MCF 10A (cell line): ENCODE measurements at places on chromosomes 4 and X. TPM values are rescaled to one million over a fixed set of nuclear protein-coding genes. Genes with fewer than 3 reads are reported as not detected.
A peak's percentile ranks its signal among the peaks of the same experiment; 100 is the strongest.

GRCh38 chrX:9340598-9341290 is 124.1 kb upstream of the TBL1X start:
- DNase-seq: peak; percentile 46

The MAGEA2B gene
- not detected in 2 replicates for total RNA-seq

DNA sequence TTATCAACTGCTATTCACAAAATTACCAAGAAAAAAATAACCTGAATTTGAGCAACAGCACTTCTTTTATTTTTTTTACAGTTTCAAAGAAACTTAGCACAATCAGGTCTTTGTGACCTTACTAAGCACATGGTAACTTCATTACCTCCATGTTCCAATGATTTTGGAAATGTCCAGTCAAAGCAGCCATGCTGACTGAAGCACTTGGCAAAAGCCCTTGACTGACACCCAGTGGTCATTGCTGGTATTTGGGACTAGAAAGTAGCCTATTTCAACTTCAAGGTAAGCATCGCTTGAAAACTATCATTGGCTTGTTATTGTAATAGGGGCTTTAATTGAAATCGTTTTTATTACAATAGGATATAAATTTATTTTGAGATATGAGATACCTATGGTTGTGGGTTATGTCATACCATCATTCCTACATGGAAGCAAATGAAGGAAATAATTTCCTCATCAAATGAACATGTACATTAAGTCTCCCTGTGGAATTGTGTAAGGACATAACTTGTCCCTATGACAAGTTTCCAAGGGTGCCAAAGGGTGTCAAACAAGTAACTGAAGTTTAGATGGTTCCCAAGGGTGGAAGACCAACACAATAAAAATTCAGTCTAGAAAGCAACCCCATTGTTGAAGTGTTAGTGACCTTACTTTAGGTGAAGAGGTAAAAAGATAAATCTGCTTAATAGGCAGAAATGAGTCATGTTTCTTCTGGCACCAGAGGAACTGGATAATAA is 15.2 kb upstream of the ANXA10 start:
- DNase-seq: peak; percentile 76

DNA sequence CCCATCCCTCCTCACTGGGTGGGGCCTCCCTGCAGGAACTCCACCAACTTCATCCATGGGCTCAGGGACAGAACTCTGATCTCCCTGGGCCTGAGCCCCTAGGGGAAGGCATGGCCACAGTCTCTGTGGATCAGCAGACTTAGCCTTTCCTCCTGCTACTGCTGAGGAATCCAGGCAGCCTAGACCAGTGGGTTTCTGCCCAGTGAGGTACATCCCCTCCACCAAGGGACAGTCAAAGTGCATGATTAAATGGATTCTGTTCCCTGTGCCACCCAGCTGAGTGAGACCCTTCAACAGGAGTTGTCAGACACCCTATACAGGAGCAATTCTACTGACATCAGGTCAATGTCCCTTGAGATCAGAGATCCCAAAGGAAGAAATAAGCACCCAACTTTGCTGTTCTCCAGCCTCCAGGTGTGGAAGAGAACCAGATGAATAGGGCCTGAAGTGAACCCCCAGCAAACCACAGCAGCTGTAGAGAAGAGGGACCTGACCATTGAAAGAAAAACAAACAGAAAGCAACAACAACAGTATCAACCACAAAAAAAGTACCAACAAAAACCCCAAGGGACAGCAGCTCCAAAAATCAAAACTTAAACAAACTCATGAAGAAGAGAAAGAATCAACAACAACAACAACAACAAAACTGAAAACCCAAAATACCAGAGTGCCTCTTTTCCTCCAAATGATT is 84.8 kb downstream of the CHIC1 start:
- no peak for DNase-seq

The SLC25A6 gene
- 319 and 463 TPM in 2 replicates for total RNA-seq

The PHEX gene
- total RNA-seq: 0.69 and 0.89 TPM in 2 replicates

- no peak for DNase-seq
Measured at GRCh38 chr4:150547154-150547838, 34.7 kb upstream of the MAB21L2 start.

The STPG2 gene
- 0.22 and 0.61 TPM in 2 replicates for total RNA-seq

- peak; percentile 95 for DNase-seq
Measured at GRCh38 chr4:94507708-94508107, 56.0 kb downstream of the PDLIM5 start.

GRCh38 chrX:110415440-110416170 is 57.0 kb downstream of the RTL9 start:
- DNase-seq: no peak

The MAGEB1 gene
- not detected in 2 replicates for total RNA-seq

The BTC gene
- 1.7 and 4.0 TPM in 2 replicates for total RNA-seq

DNA sequence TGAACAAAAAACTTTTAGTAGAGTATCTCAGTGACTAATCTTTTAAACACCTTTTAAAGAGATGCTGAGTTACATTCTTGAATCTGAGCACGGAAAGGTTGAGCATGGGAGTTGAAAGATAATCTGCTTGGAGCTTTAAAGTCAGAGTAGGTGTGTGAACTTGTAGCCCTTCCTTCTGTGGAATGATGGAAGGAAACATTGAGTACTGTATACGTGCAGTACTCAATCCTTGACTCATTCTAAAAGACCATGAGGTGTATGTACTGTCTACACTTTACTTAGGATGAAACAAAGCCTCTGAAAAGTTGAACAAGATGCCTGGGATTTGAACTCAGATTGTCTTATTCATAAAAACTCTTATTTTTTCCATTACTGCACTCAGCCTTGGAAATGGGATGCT is 3.4 kb downstream of the ENOPH1 start:
- DNase-seq: no peak

DNA sequence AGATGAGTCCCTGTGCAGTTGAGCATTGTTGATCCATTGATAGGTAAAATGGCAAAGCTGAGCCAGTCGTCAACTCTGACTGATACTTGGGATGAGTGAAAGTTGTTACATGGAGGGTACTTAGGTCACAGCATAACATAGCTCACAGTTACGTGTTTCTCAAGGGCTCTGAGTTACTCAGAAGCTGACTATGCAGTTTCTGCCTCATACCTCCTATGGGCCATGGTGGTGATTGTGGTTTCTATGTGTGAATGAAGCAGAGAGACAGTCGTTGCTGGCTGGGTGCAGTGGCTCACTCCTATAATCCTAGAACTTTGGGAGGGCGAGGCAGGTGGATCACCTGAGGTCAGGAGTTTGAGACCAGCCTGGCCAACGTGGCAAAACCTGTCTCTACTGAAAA is 30.8 kb downstream of the FRMPD3 start:
- DNase-seq: no peak

DNA sequence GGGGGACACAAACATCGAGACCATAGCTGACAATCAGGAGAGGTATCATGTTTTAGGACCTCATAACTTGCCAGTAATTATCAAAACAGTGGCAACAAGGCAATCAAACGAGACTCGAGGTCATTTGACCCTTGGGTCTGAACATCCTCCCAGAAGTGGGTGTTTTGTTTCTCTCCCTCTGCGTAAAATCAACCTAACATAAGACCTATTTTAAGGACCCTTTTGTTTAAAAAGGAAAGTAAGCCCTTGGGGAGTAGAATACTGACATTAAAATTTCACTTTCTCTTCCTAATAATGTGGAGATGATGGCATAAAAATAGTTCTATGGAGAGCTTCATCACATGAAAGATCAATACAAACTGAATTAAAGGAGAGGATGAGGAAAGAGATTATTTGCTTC is 106.2 kb upstream of the PUDP start:
- no peak for DNase-seq

- peak; percentile 31 for DNase-seq
Measured at GRCh38 chr4:94068753-94069719, 138.6 kb upstream of the SMARCAD1 start.

GRCh38 chr4:125397226-125397625 is 82.5 kb downstream of the FAT4 start:
- DNase-seq: peak; percentile 12

- DNase-seq: no peak
Measured at GRCh38 chr4:141541851-141542250, 94.5 kb upstream of the IL15 start.

DNA sequence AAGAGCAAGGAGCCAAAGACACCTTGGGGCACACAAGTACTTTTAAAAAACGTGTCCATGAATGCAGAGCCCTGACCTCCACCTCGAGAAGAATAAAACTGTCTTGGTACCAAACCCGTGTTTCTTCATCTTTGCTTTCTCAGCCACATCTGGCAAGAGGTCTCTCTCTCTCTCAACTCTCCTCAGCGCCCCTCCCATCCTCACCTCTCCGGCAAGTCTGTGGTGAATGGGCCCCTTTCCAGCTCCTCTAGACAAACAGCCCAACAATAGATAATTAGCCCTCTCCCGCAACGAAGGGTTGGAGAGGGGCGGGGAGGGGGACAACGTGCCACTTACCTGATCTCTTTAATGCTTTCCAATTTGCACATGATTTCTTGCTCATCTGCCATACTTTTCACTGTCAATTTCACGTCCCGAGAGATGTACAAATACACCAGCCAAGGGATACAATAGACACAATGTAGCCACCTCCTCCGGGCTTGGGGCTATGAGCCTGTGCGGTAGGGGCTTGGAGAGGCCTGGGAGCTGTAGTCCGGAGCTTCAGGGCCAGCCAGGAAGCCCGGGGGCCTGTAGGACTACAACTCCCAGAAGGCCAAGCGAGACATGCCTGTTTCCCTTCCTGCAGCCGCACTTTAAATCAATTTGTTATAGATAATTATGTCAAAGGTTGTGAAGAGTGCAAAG is at the start of gene ZC4H2:
Gene ZC4H2 (minus strand): TSS at position 462 of the 684 bp plus-strand sequence. CDS start 73 bp downstream, at position 389.
- DNase-seq: peak; percentile 76

The CCDC149 gene
- total RNA-seq: 12.7 and 15.4 TPM in 2 replicates

DNA sequence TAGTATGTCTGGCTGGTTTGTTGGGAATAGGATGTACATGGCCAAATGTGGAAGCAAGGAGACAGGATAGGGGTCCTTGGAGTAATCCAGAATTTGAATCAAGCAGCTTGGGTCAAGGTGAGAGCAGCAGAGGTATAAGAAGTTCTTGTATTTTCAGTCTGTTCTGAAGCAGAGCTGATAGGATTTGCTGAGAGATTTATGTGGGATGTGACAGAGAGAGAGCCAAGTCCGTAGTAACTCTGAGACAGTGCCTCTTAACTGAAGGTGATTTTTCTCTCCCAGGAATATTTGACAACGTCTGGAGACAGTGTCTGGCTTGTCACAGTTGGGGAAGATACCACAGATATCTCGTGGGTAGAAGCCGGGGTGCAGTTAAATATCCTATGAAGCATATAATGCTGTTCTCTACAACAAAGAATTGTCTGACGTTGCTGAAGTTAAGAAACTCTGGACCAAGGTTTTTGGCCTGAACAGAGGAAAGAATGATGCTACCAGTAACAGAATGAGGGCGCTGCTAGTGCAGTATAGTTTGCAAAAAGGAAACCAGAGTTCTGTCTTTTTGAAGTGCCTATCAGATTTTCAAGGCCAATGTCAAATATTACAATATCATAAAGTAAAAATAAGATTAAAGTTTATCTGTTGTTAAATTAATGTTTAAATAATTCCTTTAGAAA is 184.0 kb downstream of the ARHGAP24 start:
- DNase-seq: no peak

GRCh38 chrX:24925430-24925829 is 90.3 kb downstream of the ARX start:
- DNase-seq: no peak

DNA sequence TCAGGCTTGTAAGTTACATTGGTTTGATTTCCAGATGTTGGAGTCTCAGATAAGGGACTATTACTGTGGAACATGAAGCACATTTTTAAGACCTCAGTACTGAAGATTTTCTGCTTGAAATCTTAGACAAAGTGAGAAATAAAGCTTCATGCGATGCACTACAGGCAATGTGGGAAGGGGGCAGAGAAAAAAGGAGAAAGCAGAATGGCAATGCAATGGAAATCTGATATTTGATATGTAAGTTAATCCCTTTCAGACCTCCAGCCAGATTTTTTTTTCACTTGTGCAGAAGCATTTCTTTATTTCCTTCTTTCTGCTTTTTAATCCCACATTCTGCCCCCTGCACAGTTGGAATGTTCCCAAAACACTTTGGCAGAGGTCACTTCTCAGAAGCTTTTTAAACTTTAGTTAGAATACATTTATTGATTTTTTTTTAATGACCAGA is 174.3 kb downstream of the ADGRL3 start:
- peak; percentile 28 for DNase-seq

The CTAG1A gene
- total RNA-seq: not detected in 2 replicates

- no peak for DNase-seq
Measured at GRCh38 chr4:62028745-62029144, 828.6 kb downstream of the ADGRL3 start.

DNA sequence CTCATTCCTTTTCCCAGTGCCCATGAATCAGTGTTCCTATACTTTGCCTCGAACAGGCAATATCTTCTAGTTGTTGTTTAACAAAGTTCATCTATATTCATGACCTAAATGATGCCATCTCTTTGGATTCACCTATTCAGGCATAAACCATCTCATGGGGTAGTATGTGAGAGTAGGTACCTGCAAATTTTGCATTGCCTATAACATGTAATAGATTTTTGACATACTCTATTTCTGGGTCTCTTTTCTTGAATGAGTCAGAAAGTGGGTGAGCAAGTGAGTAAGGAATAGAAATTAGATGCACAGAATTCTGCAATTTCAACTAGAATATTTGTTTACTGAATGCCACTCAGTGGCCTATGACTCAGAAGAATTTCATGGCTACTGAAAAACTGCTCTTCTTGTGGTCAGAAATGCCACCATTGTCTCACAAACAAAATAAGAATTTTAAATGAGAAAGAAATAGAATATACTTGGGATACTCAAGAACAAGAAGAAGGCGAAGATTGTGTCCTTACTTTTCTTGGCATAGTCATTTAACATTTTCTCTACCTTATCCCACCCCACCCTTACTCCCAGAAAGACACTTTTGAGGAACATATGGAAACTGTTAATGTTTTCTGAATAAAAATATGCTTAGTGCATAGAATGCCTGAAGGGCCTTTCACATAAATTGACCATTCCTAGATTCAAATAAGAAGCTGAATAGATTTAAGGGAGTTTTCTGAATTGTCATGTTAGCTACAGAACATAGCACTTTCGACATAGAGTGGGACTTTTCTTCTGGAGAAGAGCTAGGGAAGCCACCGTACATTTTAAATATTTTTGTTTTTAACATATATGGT is 86.8 kb downstream of the HHIP start:
- DNase-seq: peak; percentile 50

DNA sequence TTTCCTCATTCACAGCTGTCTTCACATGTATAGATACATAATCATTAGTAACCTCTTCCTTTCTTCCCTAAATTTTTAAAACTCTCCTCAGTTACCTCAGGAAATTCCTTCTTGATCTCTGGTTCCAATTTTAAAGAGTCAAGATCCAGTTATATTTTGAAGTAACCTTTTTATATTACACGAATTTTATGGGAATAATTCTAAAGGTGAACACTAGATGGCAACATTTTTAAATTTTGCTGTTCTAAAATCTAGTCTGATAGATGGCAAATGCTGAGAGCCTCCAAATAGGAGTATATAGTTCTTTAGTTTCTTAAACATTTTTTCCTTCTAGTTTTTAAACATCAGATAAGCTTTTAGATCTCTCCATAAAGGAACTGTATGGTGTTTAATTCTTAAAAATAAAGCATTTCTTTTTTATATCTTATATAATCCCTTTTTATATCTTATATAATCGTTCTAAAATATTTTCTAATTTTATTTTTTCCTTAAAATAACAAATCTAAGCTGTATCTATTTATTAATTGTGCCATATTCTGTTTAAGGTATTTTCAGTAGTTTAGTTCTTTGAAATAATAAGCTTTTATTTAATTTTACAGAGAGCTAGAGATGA is 37.9 kb upstream of the PAPSS1 start:
- peak; percentile 36 for DNase-seq

GRCh38 chrX:130136961-130137360 is 26.7 kb upstream of the ELF4 start:
- DNase-seq: no peak

GRCh38 chr4:23105759-23106370 is 413.1 kb downstream of the GBA3 start:
- no peak for DNase-seq
